ENCODE measurements at places on chromosomes 1 and 21.
A peak's percentile ranks its signal among the peaks of the same experiment; 100 is the strongest.

- no peak for DNase-seq
Measured at GRCh38 chr1:157773493-157774350, 3.2 kb downstream of the FCRL2 start.

DNA sequence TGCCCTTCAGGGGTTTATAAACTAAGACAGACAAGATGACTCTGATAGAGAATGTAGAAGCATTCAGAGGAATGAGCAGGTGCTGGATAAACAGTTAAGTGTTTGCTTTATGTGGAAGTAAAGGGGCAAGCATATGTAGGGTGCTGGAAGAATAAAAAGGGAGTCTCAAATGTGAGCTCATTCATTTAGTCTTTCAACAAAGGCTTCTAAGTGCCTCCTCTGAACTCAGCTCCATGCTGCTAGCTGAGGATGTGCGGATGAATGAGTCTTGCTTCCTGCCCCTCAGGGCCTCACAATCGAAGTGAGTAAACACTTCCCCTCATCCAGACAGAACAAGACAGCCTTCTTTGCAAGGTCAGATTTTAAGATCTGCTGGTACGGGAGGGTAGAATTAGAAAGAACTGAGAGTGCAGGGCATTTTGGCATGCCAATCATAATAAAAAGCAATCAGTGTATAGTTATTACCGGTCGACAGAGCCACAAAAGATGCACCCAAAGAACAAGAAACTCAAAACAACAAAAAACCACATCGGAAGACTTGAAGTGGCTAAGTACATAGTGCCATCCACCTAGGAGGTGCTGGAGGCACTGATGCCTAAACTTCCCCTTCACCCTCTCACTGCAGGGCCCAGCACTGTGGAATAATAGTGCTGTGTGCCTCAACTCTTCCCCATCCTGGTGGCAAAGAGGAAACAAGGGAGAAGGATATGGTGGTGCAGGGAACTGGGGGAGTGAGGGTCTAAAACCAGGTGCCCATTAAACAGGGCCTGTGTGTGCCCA lies 69.8 kb downstream of the TNR start:
- no peak for DNase-seq

DNA sequence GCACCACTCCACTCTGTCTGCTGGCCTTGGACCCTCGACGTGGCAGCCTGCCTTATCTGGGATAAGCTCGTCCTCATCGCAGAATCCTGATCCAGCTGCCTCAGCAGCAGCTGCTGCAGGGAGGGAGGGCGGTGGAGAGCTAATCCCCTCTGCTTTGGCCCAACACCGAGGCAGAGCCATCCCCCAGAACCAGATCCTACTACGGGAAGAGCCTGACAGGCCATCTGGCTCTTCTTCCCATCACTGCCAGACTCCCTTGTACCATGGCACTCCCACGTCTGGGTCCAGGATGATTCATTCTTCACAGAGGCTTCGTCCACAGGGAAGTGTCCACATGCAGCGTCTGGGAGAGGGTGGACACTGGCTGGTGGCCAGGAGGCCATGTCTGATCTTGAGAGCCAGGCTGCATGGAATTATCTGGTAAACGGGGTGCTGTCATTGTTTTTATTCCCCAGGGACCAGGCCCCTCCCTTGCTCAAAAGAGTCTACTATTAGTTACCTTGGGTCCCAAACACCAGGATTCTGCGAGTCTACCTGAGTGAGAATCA lies 14.6 kb upstream of the PKP1 start:
- DNase-seq, result no peak

- no peak for DNase-seq
Measured at GRCh38 chr1:24233684-24234600, 46.9 kb upstream of the IFNLR1 start.

- DNase-seq, result peak; percentile 30
Measured at GRCh38 chr1:165075725-165076370, 280.7 kb downstream of the LMX1A start.

DNA sequence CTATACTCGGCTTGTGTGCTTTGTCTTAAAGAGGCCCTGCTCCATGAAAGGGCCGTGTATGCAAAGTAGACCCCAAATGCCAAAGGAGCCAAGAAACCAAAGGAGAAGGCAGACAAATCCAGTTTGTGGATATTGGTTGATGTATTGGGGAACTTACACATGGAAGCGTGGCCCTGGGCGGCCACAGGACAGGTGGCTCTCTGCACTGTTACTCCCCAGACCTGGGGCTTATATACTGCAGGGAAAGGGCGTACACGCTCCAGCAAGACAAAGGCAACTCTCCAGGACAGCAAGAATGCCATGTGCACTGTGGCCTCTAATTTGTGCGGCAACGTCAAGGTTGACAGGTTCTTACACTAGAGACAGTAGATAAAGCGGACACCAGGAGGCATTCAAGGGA lies 24.8 kb downstream of the RSPH1 start:
- DNase-seq, result no peak

- DNase-seq, result no peak
Measured at GRCh38 chr1:246591504-246591903, 25.2 kb downstream of the CNST start.

DNA sequence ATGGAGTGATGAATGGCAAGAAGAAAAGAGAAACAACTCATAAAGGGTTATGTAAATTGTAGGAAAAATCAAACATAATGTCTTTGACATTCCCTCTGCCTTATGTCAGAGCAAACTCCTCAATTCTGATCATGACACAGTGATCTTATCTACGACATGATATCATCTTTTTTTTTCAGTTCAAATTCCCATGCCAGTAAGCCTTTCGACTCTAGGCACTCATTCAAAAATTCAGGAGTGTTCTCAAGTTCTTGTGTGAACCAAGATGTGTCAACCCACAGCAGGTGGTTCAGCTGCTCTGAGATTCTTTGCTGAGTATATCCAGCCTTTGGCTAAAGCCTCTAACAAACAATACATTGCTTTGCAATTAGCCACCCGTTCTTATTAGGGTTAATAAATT lies 97.1 kb upstream of the ESRRG start:
- DNase-seq, result no peak

GRCh38 chr1:25906644-25907300 lies 553 bp upstream of the STMN1 start:
- DNase-seq, result no peak

DNA sequence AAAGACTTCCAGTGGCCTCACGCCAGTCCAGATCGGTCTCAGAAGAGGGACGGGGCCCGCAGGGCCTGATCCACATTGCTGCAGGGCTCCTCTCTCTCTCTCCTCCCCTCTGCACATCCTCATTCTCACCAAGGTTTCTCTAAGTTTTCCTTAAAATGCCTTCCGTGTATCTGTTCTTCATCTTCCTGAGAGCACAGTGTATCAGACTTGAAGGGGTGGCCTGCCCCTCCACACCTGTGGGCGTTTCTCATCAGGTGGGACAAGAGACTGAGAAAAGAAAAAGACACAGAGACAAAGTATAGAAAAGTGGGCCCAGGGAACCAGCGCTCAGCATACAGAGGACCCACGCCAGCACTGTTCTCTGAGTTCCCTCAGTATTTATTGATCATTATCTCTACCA lies 66.4 kb downstream of the PRKAB2 start:
- no peak for DNase-seq

Measured in hematopoietic multipotent progenitor cell treated with erythropoietin and hydrocortisone succinate and interleukin-3 and kit ligand, for 8 days (in vitro differentiated cells).